ENCODE measurements at places on chromosomes 1 and 21.
A peak's percentile ranks its signal among the peaks of the same experiment; 100 is the strongest.

DNA sequence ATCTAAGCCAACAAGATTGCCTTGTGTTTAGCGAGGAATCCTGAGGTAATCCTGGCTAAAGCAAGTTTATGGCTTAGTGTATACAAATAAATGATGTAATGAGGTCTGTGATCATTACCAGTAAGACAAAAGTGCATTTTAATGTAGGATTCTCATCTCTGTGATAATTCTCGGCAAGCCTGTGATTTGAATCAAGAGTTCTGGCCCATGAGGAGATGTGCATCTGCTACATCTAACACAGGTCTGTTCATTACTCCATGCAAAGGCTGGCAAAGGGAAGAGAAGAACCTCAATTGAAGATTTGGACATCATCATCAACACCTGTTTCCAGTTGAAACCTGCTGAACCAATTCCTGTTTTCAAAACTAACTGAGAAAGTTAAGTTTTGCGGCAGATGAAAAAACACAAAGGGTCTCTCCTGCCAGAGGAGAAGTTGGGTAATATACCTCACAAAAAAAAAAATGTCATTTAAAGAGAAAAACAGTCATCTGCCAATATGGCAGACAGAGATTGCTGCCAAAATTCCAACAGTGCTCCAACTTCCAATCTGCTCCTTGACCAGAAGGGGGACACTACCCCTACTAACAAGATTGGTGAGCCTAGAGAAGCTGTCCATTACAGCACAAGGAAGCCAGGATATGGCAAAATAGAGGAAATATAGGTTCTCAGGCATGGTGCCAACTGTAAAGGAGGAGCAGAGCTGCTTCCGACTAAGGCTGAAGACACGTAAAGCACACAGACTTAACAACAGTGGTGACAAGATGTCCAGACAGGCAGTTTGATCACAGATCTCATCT, 453.7 kb downstream of the TTLL7 start:
- DNase-seq = no peak

DNA sequence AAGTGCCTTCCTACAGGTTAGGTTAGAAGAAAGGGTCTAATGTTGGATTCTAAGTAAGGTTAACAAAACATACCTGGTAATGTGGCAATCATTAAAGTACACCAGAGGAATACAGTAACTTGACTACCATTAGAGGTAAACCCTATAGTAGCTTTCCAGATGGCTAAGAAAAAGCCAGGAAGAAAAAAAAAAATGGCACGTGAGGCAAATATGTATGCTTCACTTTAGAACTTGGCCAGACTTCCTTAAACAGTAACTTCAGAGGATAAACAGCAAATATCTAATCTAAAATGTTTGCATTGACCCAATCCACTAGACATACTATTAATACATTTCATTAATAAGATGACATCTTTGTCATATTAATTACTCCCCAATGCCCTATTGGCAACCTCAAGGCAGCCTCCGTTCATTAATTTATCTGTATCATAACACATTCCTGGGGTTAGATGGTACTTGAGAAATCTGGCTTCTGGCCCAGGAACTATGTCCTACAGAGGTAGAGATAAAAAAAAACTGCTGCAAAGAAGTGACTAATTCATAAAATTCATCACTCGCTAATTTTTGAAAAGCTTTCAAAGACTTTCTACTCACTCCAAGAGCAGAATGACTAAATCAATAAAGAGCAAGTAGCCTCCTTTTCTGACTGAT, 5.8 kb downstream of the DCAF8 start:
- DNase-seq = peak; percentile 89

- no peak for DNase-seq
Measured at GRCh38 chr1:50502147-50502546, 78.9 kb upstream of the DMRTA2 start.

GRCh38 chr1:26291433-26291832, 11.5 kb downstream of the SH3BGRL3 start:
- DNase-seq = no peak

DNA sequence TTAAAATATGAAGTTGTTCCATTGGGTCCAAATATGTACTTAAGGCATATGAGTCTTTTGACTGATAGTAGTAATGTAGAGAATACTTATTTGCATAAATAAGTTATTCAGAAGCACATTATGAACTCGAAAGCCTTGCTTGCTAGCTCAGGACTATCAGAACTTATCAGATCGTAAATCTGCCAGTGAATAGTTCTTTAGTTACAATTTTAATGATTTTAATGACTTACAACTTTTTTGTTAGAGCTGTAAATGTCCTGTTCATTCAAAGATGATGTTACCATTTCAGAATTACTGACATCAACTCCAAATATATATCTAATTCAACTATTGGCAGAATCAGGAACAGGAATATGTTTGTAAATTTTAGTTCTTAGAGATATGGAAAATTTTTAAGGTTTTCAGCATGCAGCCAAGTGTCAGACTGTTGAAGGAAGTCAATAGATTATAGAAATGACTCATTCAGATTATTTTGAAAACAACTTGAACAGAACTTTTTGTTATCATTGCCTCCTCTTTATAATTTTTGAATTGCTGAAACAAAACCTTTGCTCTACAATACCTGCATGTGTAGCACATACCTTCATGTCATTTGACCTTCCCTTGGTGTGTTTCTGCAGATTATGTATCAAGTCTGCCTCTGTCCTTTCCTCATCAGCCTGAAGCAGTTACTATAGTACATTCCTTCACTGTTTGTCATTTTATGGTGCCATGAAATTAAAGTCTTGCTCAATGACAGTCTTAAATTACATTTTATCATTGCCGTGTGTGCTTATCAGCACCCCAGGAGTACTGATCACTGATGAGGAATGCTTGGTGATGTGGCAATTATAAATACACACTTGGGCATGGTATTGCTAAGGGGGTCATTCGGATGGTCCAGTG, 44.9 kb downstream of the LRRC8D start:
- no peak for DNase-seq

- no peak for DNase-seq
Measured at GRCh38 chr1:211748810-211749209, 73.4 kb upstream of the NEK2 start.

DNA sequence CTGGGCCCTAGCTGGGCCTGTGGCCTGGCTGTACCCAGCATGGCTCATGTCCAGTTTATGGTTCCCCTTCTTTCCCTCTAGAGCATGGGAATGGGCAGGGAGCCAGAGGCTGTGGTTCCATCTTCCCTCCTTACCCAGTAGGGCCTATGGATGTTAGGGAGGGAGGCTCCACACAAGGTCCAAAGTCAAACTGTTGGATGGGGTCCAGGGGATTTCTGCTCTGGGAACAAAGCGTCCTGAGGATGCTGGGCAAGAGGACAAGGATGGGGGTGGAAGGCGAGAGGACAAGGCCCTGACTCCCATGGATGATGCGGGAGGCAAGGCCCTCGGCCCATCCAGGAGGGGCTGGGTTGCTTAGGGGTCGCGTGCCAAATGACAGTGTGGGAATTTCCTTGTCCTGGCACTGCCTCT, 17.3 kb downstream of the CSF1 start:
- no peak for DNase-seq

- no peak for DNase-seq
Measured at GRCh38 chr21:33018707-33019465, 6.8 kb upstream of the OLIG2 start.

DNA sequence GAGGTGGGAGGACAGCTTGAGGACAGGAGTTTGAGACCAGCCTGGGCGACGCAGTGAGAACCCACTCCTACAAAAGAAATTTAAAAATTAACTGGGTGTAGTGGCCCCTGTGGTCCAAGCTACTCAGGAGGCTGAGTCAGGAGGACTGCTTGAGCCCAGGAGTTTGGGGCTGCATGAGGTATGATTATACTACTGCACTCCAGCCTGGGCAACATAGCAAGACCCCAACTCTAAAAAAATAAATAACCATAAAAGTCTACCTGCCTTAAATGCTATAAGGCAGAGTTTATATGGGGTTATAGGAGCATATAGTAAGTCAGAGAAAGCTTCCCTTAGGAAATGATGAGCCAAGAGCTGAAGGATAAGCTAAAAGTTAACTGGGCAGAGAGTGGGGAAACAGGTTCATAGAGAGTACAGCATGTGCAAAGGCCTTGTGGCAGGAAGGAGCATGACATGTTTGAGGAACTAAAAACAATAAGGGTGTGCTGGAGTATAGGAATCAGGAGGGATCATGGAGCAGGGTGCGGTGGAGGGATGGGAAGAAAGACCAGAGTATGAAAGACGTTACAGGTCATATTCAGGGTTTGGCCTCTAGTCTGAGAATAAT, 68.3 kb downstream of the ADSS2 start:
- no peak for DNase-seq

- DNase-seq = peak; percentile 93
Measured at GRCh38 chr1:32390904-32391870, 3.1 kb downstream of the BSDC1 start.

DNA sequence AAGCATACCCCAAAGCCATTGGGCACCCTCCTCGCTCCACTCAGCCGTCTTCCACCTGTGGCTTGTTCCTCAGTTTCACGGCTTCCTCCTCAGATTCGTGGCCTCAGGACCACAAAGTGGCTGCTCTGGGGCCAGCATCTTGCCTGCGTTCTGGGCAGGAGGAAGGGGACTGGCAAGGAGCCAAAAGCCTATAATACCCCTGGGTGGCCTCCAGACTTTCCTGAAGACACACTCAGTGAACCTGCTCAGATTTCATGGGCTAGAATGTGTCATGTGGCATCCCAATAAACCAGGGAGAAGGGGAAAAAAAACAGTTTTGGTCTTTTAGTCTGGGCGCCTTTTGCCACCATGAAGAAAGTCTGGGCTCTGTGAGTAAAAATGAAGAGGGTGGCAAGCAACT, 62.0 kb downstream of the SDC3 start:
- DNase-seq = no peak

- DNase-seq = no peak
Measured at GRCh38 chr1:18069903-18070302, 37.7 kb upstream of the IGSF21 start.

- DNase-seq = no peak
Measured at GRCh38 chr1:230786385-230786753, 39.2 kb downstream of the CAPN9 start.

DNA sequence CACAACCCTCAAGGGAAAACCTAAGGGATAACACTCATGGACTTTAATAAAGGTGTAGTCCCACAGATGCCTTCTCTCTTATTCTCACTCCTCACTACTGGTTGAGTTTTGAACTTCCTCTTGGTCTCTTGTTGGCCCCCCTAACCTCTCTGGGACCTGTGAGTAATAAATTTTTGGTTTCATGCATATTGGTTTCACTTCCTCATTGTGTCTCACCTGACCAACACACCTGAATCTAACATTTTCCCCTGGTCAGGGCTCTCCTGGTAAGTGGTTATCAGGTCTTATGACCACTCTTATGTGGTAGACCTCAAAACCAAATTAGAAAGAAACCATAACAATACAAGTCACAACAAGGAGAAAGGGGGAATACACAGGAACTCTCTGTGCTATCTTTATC, 60.5 kb upstream of the PRMT6 start:
- no peak for DNase-seq

GRCh38 chr1:76138217-76138616, 63.7 kb downstream of the ST6GALNAC3 start:
- no peak for DNase-seq
